Fibroblast of skin of back (primary cell): ENCODE measurements at places on chromosomes 13 and 19.

DNA sequence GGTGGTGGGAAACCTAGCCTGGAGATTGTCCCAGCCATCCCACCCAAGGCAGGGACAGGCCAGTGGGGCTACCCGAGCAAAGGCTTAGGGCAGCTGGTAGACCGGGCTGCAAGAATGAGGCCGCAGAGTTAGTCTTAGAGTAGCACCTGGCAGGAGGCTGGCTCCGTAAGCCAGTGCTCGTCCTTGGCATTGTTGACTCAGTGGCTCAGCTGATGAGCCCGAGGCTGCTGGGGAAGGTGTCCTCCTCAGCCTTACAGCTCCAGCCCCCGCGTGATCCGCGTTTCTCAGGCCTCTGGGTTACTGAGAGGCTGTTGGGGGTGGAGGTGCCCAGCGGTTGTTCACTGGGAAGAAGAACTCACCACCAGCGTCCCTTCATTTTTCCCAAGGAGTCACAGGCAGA lies 24.7 kb downstream of the PPP1R37 start:
- DNase-seq: no peak

GRCh38 chr19:15212711-15213110 lies 11.9 kb upstream of the NOTCH3 start:
- no peak for DNase-seq

DNA sequence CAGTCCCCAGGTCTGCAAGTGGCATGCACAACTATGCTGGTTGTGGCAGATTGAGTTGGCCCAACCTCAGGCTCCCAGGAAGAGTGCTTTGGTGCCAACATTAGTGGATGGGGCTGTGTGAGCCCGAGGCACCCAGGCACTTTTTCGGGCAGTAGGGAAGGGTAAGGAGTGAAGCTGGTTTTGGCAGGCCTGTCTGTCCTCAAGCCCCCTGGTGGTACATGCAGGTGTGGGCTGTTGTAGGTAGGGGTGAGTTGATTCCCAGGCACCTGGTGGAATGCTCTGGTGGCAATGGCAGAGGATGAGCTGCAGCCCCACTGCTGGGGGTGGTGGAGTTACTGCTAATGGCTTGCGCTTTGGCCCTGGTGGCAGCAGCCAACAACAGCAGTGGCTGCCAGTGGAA lies 723.7 kb upstream of the SLITRK1 start:
- no peak for DNase-seq

DNA sequence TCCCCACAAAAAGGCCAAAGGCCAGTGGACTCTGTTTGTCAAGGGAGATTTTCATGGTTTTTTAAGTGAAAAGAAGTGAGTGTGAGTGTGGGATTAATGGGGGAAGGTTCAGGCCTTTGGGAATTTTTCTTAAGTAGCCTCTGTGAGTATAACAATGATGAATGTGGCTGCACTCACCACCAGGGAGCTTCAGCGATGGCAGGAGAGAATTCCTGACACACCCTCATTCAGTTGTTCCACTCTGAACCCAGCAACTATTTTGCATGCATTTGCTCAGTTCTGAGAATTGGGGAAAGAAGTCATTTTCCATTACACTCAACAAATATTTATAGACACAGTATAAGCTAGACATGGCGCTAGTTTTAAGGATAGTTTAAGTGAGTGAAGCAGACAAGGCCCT lies 117.9 kb downstream of the CCNA1 start:
- DNase-seq: no peak

- no peak for DNase-seq
Observed at GRCh38 chr13:104085611-104086010, 1019.4 kb upstream of the SLC10A2 start.

GRCh38 chr19:49333418-49333805 lies 1.8 kb upstream of the CD37 start:
- no peak for DNase-seq

DNA sequence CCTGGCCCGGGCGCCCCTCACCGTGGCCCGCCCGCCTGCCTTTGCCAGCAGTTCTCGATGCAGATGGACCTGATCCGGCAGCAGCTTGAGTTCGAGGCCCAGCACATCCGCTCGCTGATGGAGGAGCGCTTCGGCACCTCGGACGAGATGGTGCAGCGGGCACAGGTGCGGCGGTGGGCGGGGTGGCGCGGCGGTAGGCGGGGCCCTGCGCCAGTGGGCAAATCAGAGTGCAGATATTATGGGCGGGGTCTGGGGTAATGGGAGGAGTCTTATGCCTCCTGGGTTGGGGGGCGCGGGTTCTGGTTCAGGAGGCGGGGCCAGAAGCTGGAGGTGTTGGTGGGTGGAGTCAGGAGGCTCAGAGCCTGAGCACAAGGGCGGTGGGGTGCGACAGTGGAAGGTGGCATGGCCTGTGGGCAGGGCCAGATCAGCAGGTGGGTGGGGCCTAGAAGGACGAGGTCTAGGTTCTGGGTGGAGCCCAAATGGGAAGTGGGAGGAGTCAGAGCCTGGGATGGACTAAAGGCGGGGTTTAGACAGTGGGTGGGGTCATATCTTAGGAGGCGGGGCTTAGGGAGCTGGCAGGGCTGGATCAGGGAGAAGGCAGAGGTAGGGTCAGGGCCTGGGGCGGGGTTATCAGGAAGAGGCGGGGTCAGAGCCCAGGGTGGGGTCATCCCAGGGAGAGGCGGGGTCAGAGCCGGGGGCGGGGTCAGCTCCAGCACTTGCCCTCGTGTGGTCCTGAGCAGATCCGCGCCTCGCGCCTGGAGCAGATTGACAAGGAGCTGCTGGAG lies 5.6 kb downstream of the APC2 start:
- peak; percentile 43 for DNase-seq

GRCh38 chr19:5787409-5788182 lies 3.0 kb upstream of the PRR22 start:
- no peak for DNase-seq

GRCh38 chr13:96991072-96991471 lies 3.2 kb downstream of the OXGR1 start:
- DNase-seq: no peak

- DNase-seq: peak; percentile 71
Observed at GRCh38 chr19:18274781-18275356, 617 bp upstream of the IQCN start.

DNA sequence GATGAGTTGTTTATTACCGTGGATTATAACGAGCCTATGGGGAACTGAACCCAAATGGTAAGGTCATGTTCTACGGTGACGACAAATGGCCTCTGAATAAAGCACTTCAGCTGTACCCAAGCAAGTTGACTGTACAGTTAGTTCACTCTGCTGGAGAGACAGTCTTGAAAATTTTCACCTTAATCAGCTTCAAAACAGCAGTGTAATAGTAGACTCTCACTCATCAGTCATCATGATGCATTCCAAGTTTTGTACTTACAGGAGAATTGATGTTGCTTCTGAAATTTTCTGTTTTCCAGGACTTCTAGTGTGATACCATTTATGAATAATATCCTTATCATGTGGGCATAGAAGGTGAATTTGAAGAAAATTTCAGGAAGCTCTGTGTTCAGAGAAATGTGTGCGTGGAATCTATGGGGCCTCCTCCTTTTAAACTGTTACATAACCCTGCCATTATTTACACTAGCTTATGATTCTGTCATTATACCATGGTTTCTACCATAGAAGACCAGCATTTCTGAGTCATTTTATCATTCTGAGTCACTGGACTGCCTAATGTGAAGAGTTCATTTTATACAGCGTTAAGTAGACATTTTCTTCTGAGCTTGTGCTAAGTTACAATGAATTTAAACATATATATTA lies 96.9 kb downstream of the WDFY2 start:
- peak; percentile 83 for DNase-seq

- DNase-seq: peak; percentile 54
Observed at GRCh38 chr19:6402837-6403608, 10.1 kb upstream of the GTF2F1 start.
